Suppressor macrophage treated with lipopolysaccharide for 4 hours (primary cell): ENCODE measurements at places on chromosomes 5 and 9.

GRCh38 chr5:159449925-159450324 lies 119.6 kb upstream of the IL12B start:
- no peak for DNase-seq

DNA sequence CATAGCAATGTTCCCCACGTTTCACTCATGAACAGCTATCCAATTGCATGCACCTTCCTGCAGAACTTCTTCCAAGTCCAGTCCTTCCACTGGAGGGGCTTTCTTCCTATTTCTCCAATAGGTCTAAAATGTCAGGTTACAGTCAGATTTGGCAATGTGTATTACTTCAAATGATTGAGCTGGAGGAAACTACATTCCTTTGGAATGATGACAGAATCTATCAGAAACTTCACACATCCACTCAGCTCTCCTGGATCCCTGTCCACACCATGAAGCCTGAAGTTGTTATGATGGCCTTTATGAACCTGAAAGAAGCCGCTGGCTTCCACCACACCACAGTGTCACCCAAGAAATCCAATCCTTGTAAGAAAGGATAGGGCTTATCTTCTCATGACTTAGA lies 32.2 kb downstream of the FBXW2 start:
- DNase-seq = no peak

DNA sequence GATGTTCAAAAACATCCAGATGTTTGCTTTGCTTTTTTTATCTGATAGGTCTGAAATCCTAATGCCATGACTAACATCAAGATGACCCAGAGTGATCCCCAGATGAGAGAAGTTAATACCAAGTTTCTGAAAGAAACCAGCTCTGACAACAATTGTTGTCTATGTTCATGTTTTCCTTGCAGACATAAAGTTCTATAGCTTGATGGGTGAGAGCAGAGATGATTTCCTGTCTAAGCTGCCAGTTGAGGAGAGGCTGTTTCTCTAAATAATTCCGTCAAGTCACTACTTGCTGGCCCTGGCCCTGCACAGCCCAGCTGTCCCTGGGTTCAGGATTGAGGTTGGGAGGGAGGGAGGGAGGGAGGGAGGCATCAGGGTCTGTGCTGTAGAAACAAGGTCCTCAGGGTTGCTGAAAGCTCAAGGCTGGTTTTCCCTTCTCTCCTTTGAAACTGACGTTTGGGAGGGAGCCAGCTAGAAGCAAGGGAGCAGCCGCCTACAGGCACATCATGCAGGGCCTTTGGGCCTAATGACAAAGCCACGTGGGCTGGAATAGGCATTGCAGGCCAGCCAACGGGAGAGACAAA lies 3.9 kb downstream of the SPARC start:
- no peak for DNase-seq

- no peak for DNase-seq
Measured at GRCh38 chr5:145283141-145283810, 551.9 kb downstream of the PRELID2 start.

- no peak for DNase-seq
Measured at GRCh38 chr5:175133185-175133584, 310.8 kb downstream of the DRD1 start.
